8988T (cell line): ENCODE measurements at places on chromosomes 7 and 10.

DNA sequence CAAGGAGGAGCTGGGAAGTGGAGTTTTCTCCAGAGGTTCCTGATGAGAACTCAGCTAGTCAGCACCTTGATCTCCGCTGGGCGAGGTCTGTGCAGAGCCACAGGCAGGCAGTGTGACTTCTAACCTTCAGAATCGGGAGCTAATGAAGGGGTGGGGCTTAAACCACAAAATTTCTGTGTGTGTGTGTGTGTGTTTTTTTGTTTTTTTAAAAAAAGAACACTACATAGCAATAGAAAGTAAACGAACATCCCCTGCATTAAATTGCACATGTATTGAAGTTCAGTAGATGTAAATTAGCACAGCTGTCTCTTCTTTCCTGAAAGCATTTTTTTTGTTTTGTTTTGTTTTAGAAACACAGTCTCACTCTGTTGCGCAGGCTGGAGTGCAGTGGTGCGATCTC is 46.2 kb downstream of the RBM17 start:
- no peak for DNase-seq

- no peak for DNase-seq
Measured at GRCh38 chr7:32428546-32428945, 61.6 kb downstream of the LSM5 start.

DNA sequence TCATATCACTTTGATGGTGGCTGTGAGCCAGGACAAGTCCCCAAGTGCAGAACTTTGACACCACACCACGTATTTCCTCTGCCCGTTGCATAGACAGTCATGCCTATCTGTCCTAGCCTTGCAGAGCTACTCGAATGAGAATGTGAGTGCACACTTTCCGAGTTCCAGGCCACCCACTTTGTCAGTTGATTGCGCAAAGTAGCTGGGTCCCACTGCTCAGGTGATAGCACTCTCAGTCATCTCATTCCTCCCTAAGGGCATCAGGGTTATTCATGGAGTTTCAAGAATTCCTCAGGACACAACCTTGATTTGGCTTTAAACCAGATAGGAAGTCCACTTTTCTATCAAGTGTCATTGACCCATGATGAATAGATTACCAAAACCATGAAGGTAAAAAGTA is 19.3 kb downstream of the LSM5 start:
- DNase-seq, result no peak

DNA sequence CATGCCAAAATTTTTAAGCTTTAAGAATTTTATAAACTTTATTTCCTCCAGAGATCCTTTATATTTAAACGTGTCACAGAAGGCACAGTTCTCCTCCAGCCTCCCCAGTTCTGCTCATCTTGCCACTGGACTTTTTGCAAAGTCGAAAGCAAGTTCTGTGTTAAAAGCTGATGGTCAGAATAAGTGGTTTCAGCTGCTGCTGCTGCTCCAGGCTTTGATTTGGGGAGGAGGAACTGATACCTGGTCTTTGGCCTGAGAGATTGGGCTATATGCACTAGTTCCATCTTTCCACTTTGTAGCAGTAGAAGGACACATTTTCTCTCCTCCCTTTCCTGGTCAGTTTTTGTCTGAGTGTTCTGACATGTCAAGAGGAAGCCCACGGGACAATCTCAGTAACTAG is 435.9 kb upstream of the PHF14 start:
- no peak for DNase-seq

GRCh38 chr7:158956805-158957509 is 100.6 kb downstream of the DYNC2I1 start:
- no peak for DNase-seq

GRCh38 chr10:95363303-95363912 is 72.6 kb upstream of the PDLIM1 start:
- DNase-seq, result peak; percentile 35

DNA sequence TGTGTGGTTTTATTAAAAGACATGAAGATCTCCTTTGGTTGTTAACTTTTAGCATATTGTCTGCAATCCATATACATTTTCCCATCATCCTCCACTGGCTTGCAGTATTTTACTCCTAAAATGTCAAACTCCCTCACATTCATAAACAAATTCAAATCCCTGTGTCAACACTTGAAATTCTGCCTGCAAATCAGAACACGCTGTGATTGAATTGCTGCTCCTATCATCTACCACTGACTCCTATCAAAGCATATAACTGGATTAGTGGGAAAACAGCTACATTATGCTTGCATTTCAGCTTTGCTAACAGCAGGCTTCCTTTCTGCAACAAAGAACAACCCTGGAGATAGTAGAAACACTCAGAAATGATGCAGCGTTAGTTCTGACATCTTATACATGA is 281.8 kb upstream of the HGF start:
- no peak for DNase-seq

DNA sequence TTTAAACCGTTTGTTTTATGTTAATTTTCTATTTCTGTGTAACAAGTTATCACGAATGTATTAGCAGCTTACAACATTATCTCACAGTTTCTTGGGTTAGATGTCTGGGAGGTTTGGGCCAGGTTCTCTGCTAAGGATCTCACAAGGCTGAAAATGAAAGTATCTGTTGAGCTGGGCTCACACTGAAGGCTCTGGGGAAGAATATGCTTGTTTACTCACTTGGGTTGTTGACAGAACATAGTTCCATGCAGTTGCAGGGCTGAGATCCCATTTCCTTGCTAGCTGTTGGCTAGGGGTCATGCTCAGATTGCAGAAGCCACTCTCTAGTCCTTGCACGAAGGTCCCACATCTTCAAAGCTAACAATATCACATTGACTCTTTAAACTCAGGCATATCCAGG is 266.6 kb upstream of the GNAI1 start:
- no peak for DNase-seq

DNA sequence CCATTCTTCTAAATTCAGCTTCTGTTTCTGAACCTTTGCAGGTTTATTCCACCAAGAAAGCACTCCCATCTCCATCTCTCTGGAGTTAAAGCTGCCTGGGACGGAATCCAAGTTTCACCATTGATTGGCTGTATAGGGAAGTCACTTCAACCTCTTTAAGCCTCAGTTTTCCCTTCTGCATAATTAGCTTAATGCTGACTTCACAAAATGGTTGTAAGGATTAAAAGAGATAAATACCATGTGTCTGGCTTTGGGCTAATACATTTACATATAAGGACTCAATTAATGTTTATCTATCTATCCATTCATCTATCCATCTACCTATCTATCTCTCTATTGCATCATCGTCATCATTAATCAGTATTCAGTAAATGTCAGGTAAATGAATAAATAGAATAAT is 629.6 kb upstream of the MGMT start:
- DNase-seq, result no peak

DNA sequence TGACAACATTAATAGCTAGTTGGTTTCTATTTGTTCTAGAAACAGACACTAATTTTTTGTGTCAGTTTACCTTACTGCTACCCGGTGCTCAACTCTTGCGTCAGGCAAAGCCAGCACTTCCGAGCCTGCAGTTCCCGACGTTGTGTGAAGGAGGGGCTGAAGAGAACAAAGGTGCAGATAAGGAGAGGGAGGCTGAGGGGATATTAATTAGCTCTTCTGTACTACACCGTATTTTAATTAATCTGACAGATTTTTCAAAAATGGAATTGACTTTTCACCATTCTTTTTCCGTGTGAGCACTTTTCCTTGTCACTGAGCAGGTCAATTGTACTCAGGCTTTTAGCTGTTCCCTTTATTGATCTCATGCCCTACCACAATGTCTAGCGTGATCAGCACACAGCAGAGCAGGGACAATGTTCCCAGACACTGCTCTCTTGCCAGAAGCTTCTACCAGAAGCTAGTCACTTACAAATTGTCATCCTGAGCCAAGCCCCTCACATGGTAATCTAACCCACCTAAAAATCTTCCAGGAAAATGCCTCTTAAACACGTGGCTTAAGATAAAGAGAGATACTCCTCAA is 650.5 kb upstream of the MKI67 start:
- DNase-seq, result no peak

DNA sequence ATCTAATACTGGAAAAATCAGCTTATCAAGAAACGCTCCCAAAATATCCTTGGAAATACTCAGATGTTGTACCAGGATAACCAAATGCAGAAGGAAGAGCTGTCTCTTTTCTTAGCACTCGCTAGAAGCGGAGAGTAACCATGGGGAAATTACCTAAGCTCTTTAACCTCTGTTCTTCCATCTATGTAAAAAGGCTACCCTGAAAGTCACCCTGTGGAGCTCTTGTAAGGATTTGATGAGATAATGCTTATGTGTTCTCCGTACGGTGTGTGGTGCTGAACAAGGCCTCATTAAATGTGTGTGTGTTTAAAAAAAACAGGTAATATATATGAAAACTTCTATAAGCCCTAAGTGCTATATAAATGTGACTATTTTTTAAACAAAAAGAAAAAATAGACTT is 38.2 kb upstream of the MYO3A start:
- no peak for DNase-seq

DNA sequence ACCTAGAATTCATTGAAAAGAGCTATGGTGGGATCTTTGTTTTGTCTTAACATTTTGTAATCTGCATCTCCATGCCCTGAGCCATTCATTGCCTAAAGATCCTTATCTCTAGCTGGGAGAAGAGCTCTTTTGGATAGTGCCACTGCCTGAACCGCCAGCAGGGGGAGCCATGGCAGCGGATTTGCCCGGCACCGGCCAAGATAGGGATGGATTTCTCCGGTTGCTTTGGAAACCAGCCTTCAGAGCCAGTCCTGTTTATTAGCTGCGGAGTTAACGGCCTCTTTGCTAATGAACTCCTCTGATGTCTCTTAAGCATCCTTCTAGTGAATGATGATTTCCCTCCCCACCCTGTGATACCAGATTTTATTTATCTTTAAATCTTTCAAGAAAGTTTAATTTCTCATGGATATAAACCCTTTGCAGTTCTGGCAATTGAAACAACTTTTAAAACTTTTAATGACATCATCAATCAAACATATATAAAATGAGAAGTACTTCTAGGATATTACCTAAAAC is 58.2 kb upstream of the LYZL2 start:
- DNase-seq, result peak; percentile 37

- DNase-seq, result no peak
Measured at GRCh38 chr7:129202058-129202777, 13.8 kb downstream of the SMO start.

- no peak for DNase-seq
Measured at GRCh38 chr7:139861803-139862202, 32.7 kb downstream of the TBXAS1 start.

GRCh38 chr7:11060893-11061292 is 87.2 kb downstream of the PHF14 start:
- DNase-seq, result no peak

GRCh38 chr7:27784399-27785053 is 44.6 kb downstream of the TAX1BP1 start:
- DNase-seq, result no peak

DNA sequence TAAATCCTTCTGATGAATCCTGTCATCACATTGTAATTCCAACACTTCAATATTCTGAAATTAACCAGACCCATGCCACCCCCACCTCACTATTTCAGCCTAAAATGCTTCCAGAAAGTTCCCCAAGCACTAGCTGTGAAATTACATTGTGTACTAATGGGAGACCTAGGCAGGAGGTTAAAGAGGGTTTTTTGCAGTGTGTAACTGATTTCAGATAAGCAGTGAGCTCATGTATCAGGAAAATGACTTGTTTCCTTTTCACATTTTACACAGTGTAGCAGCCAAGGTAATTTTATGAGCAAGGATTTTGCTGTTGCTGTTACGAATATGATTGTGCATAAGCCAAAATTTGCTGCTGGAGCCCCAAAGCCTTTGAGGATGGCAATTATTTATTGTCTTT is 129.0 kb downstream of the INHBA start:
- DNase-seq, result no peak

GRCh38 chr10:70679498-70679897 is 7.2 kb downstream of the ADAMTS14 start:
- no peak for DNase-seq

- no peak for DNase-seq
Measured at GRCh38 chr7:73418113-73418703, 15.4 kb upstream of the FZD9 start.

GRCh38 chr7:51312951-51313737 is 3.5 kb downstream of the COBL start:
- DNase-seq, result no peak

DNA sequence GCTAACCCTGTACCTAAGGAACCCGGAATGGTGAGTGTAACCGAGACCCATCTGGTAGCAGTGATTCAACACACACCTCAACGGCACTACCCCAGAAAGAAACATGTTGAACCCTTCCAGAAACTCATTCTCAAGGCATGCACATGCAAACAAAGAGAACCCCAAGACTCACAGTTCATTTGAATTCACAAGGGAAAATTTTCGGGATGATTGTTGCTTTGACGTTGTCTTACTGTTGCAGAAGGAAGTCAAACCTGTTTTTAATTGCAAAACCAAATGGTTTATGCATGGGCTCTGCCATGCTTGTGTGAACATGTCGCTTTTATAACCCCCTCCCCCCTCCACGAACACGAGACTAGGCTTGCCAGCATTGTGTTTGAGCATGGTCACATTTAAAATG is 539.7 kb downstream of the GATA3 start:
- no peak for DNase-seq

DNA sequence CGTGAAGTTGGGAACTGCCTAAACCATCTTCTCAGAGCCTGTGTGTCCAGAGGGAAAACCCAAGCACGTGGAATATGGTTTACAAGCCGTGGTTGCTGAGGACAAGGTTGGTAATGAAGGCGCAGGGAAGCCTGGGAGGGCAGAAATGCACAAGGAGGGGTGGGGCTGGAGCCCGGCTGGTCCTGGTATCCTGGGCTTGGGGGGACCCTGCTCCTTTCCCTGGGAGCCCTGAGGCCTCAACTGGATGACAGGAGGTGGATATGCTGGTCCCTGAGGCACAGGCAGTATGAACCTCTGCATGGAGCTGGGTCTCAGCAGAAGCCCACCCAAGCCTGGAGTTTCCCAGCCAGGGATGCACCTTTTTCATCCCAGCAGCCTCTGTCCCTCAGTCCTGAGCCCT is 80.3 kb upstream of the RET start:
- peak; percentile 11 for DNase-seq

DNA sequence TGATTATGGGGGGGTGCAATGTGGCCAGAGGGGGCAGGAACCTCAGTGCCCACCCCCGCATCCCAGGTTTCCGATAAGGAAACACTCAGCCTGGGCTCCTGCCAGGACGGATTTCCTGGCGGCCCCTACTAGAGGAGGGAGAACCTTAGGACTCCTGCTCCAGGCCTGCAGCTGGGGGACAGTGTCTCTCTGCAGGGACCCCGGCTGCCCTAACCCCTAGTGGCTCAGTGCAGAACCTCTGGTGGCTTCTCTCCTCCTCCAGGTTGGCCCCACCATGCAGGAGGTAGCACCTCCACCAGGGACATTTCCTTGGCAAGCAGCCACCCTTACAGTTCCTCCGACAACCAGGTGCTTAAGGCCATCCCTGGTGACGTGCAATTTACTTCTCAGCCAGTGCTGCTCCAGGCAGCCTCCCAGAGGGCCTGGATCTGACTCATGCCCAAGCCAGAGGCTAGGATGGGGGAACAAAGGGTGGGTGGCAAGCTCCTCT is 31.9 kb downstream of the SH2B2 start:
- DNase-seq, result peak; percentile 44

- DNase-seq, result no peak
Measured at GRCh38 chr10:86331861-86332260, 34.7 kb downstream of the GRID1 start.

- no peak for DNase-seq
Measured at GRCh38 chr10:76080991-76081390, 649.6 kb downstream of the LRMDA start.

GRCh38 chr7:34016876-34017275 is 111.5 kb downstream of the BMPER start:
- DNase-seq, result no peak
